AG09309 (cell line): ENCODE measurements at places on chromosomes 4 and X.

GRCh38 chrX:136551410-136551809 lies 19.4 kb downstream of the VGLL1 start:
- no peak for DNase-seq

DNA sequence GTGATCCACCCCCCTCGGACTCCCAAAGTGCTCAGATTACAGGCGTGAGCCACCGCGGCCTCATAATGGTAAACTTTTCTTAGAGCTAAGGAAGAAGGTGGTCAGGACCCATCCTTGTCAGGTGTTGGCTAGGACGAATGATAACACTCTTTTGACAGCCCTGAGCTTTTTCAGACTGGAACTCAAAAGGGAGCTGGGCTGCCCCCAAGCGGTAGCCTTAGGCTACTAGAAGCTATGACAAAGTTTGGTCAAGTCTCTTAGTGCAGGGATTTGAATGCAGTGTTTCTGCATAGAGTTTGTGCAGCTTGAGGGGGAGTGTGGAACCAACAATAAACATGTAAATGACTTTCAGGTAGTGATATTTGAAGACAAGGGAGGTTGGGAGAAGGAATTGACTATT lies 11.8 kb upstream of the HSD17B10 start:
- no peak for DNase-seq

- no peak for DNase-seq
These were observed 201.7 kb upstream of the AR start for GRCh38 chrX:67342138-67342537.

- DNase-seq = no peak
These were observed 69.2 kb upstream of the FAM9A start for GRCh38 chrX:8870411-8870810.
